Upper lobe of left lung (tissue), 6 donors: ENCODE measurements at places on chromosomes 16 and 17.

DNA sequence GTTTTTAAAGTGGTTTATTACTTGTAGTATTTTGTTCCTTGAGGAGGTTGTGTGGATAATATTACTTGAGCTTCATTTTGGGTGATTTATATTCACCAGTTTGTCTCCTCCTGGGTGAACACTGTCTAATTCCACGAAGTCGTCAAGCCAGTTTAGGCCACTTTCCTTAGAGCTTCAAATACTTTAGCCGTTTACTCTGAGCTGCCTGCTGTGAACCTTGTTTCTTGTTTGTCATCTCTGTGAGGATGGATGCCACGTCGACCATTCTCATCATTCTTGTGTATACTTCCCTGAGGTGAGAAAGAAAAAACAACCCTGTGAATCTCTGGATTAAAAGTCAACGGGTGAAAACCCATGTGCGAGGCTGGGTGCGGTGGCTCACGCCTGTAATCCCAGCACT is 9.0 kb downstream of the KRT24 start:
- H3K27me3 ChIP-seq: no peaks in the 10 kb centered on the region
- DNase-seq: no peak
- H3K36me3 ChIP-seq: no peaks in the 10 kb centered on the region
- H3K27ac ChIP-seq: no peak overlapping the region
- H3K4me1 ChIP-seq: peaks cover 10% of the 10 kb centered on the region

DNA sequence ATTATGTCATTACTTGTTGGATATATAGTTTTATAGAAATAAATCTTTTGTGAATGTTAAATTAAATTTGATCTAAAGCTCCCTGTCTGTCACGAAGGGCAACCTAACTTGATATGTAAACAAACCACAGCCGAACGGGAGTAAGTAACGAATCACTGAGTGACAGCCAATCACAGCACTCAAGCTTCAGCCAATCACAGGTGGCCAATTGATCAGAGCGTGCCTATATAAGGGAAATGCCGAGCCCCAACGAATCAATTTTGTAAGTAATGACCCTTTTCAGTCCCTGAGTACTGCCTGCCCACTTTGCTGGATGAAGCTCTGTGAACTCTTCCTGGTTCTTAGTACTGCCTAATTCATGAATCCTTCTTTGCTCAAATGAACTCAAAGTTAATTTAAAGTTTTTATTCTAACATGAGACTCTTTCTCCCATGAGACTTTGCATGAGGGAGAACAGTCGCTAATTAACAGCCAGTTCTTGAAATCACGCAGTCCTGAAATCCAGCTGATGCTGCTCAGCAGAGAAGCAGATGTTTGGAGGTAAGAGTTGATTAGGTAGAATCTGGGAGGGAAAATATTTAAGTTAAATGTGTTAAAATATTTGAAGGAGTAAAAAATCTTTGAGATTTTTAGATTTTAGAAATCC is 302.2 kb downstream of the CNTNAP4 start:
- no peaks in the 10 kb centered on the region for H3K27me3 ChIP-seq
- DNase-seq: no peak
- no peak overlapping the region for H3K4me3 ChIP-seq
- no peak overlapping the region for H3K27ac ChIP-seq
- no peaks in the 10 kb centered on the region for H3K4me1 ChIP-seq

GRCh38 chr16:50021544-50021943 is 3.5 kb upstream of the CNEP1R1 start:
- H3K4me1 ChIP-seq: peaks cover 13% of the 10 kb centered on the region
- H3K36me3 ChIP-seq: no peaks in the 10 kb centered on the region
- no peak for DNase-seq
- no peak overlapping the region for H3K27ac ChIP-seq

- H3K27me3 ChIP-seq: no peaks in the 10 kb centered on the region
- no peaks in the 10 kb centered on the region for H3K36me3 ChIP-seq
- DNase-seq: no peak
- H3K4me1 ChIP-seq: no peaks in the 10 kb centered on the region
- H3K27ac ChIP-seq: no peak overlapping the region
These were observed 250.7 kb upstream of the MYOCD start for GRCh38 chr17:12415031-12415430.

GRCh38 chr16:59655031-59655430 is 920.9 kb upstream of the GOT2 start:
- no peak overlapping the region for H3K27ac ChIP-seq
- H3K27me3 ChIP-seq: no peaks in the 10 kb centered on the region
- H3K4me3 ChIP-seq: no peak overlapping the region
- H3K36me3 ChIP-seq: no peaks in the 10 kb centered on the region
- H3K4me1 ChIP-seq: no peaks in the 10 kb centered on the region
- no peak for DNase-seq

GRCh38 chr17:81021531-81022343 is 13.2 kb upstream of the BAIAP2 start:
- no peak overlapping the region for H3K4me3 ChIP-seq
- H3K27ac ChIP-seq: peak overlapping the region; percentile 76
- no peaks in the 10 kb centered on the region for H3K27me3 ChIP-seq
- no peak for DNase-seq
- peaks cover 72% of the 10 kb centered on the region for H3K4me1 ChIP-seq
- H3K36me3 ChIP-seq: no peaks in the 10 kb centered on the region

DNA sequence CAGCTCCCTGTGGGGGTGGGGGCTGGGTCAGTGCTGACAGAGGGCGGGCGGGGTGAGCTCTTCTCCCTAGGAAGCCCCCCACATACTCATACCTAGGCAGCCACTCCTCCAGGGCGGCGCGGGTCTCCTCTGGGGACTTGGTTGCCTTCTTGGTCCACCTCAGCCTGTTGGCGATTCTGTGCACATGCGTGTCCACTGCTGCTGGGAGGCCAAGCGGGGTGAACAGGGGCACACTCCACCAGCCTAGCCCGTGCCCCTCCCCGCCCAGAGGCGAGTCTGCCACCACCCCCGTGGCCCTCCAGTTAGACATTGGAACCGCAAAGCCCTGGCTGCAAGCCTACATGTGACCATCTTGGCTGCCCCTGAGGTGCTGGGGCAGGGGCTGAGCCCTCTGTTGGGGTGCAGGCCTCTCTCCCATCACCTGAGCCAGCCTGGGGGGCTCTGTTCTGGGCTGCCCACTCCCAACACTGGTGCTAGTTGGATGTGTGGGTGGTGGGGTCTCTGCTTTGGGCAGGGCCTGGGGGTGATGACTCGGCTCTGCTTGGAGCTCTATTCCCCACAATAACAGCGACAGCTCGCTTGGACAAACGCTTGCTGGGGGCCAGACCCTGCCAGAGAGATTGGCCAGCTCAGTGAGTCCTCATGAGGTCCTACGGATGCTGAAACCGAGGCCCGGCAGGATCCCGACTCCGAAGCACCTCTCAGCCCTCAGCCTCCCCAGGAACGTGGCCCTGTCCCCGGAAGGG is 7.4 kb downstream of the NTHL1 start:
- no peaks in the 10 kb centered on the region for H3K27me3 ChIP-seq
- H3K27ac ChIP-seq: peak overlapping the region; percentile 95
- DNase-seq: no peak
- no peak overlapping the region for H3K4me3 ChIP-seq
- H3K4me1 ChIP-seq: peaks cover 98% of the 10 kb centered on the region
